Stimulated activated CD4-positive, alpha-beta T cell treated with anti-CD3 and anti-CD28 coated beads, TNF-alpha, amount 100 ng/mL, for 24 hours (primary cell): ENCODE measurements at places on chromosomes 12 and 14.

GRCh38 chr12:7072035-7072434, 11.5 kb downstream of the C1S start:
- DNase-seq = no peak

- no peak for DNase-seq
These were observed 787 bp upstream of the PRMT5 start for GRCh38 chr14:22929961-22930364.

- no peak for DNase-seq
These were observed 2.0 kb upstream of the ANG start for GRCh38 chr14:20686386-20687143.

DNA sequence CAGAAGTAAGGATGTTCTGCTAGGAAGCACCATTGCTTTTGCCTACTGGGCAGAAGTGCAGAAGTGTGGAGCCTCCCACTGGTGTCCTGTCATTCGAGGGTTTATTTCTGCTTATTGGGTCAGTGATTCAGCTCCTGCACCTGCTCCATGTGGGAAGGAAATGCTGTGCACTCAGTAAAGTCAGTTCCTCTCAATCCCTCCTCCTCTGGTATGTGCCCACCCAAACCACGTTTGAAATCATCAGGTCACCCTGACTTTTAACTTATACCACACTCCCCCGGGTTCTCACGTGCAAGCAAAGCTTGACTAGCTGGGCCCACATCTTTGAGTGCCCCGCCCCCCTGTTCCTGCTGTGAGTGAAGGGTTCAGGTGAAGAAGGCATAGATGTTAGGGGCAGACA, 223.7 kb downstream of the CHST11 start:
- DNase-seq = no peak

- no peak for DNase-seq
These were observed 6.0 kb downstream of the HEATR5A start for GRCh38 chr14:31414190-31414833.

DNA sequence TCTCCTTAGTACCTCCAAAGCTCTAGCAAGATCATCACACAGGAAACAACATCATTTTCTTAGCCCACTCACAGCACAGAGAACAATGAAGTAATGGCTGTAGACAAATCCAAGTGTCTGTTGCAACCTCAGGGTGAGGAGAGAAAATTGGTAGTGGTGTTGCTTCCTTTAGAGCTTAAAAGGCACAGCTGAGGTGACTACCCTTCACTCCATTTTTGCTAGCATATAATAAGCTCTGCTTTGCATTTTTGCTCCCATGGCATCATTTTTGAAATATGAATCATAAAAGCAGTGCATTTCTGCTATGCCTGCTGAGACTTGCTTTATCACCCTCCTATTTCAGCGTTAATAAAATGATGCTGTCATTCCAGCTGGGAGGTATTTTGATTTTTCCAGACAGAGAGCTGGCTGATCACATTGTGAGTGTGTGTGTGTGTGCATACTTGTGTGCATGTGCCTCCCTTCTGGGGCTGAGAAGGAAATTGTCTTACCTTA, 18.5 kb upstream of the PCNX1 start:
- no peak for DNase-seq

DNA sequence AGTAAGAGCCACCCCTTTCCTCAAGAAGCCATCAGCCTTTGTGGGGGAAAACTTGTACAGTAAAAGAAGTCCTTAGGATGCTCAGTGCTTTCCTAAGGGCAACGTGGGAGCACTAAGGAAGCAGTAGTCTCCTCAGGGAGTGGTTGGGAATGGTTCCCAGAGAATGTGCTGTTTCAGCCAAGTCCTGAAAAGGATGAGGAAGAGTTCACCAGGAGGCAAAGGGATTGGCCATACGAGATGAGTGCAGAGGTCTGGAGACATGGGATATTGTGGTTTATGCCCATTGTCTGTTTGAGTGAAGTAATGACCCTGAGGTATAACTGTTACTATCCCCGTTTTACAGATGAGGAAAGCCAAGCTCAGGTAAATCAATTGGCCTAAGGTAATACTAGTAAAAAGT, 86.0 kb upstream of the ATF1 start:
- no peak for DNase-seq

DNA sequence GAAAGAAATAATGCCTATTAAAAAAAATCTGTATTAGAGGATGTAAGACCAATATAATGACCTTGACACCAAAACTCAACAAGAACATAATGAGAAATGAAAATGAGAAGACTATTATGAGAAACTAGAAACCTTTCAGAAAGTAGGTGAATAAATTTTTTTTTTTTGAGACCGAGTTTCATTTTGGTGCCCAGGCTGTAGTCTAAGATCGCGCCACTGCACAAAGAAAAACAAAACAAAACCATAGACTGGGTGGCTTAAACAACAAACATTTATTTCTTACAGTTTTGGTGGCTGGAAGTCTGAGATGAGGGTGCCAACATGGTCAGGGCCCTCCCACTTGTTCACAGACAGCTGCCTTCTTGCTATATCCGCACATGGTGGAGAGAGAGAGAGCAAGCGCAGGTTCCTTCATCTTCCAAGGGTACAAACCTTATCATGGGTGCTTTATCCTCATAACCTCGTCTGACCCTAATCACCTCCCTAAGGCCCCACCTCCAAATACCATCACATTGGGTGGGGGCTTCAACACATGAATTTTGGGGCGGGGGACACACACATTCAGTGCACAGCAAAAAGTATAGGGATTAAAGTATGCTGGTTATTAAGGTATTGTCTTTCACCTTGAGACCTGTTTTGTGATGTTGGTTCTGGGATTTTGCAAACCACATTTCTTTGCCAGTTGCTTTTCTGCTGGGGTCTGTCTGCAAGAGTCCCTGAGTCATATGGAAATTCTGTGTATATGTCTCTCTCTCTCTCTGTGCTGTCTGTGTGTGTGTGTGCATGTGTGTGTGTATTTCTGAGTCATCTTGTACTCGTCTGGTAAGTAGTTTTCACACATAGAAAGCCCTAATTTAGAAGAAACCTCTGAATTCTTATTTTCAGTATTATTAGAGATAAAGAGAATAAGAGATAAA, 26.2 kb downstream of the ZCRB1 start:
- peak; percentile 47 for DNase-seq

- no peak for DNase-seq
These were observed 71.2 kb downstream of the PPFIBP1 start for GRCh38 chr12:27595231-27595642.

DNA sequence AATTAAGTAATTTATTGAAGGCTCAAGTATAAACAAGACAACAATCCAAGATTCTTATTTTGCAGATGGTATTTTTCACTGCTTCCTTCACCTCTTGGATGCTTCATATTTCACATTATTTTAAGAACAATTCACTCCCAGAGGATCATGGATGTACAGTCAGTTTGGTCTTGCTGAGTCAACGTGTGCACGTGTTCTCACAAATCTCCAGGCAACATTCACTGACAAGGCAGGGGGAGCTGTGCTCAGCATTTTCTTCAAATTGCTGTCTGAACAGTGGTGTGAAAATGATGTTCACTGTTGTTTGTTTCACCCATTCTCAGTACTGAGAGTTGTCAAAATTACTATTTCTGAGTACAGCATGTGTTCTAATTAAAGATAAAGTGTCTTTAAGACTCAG, 118.3 kb upstream of the SLC38A4 start:
- DNase-seq = no peak

DNA sequence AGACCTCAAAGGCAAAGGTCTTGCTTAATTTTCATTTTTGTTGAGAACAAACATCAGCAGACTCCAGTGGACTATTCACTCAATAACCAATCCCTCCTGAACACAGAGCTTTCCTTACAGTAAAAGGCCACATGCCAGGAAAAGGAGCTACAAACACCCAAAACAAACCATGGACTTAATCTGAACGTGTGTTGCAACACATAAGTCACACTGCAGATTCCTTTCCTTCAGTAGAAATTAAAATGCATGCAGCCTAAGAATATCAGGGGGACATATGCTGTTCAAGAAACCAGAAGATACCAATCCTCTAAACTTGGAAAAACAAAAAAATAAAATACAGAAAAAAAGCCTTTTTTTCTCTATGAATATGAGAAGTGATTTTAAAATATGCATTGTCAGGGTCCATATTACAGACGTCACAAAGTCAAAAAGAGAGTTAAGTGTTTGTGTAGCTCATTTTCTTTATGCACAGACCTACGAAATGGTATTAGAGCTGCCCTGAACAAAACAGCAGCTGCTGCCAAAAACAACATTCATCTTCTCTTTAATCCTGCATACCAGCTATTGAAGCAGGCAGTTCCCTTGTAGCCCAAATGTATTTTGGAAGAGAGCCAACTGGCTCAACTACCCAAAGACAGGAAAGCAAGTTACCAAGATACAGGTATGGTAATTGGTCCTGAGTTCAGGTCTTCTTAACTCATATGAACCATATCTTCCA, 26.2 kb downstream of the KITLG start:
- no peak for DNase-seq

GRCh38 chr14:72479461-72479931, 414.4 kb downstream of the DPF3 start:
- DNase-seq = no peak

DNA sequence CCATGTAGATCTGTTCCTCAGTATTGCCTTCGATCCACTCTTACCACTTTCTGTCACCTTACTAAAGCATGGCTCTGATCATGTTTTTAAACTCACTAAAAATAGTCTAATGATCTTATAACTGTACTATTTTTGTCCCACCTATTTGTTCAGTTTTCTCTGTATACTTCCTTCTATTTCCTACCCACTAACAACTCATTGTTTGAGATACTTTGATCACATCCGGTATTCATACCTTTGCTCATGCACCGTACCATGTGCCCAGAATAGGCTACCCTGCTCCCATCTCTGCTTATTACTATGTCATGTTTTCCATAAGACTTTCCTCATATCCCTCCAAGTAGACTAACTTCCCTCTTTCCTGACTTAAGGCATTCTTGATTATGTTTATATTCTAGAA, 128.6 kb downstream of the MED13L start:
- DNase-seq = no peak
